ENCODE measurements at places on chromosomes 11 and 22.

DNA sequence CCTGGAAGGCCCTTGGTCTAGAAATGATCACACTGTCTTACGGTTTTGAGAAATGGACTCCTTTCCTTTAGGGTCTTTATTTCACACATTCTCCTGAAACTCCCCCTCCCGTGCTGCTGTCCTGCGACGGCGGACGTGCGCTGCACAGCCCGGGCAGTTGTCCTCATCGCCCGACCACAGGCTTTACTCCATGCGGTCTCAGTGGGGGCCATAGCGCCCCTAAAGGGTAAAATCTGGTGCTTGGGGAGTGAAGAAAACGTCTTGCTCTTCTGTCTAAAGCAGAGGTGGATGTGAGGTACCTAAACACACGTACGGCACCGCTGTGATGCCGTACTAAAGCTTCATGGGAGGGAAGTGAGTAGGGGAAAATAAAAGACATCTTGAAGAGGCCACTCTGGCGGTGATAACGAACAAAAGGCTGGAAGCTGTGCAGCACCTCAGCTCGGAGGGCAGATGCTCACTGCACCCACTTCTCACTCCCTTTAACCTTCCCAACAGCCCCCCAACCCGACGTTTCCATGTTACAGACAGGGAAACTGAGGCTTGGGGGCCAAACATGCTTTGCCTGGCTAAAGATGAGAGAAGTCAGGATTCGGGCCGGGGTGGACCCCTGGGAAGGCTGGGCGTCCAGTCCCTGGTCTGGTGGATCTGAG lies 22.6 kb downstream of the MPPED1 start:
- DNase-seq: no peak

DNA sequence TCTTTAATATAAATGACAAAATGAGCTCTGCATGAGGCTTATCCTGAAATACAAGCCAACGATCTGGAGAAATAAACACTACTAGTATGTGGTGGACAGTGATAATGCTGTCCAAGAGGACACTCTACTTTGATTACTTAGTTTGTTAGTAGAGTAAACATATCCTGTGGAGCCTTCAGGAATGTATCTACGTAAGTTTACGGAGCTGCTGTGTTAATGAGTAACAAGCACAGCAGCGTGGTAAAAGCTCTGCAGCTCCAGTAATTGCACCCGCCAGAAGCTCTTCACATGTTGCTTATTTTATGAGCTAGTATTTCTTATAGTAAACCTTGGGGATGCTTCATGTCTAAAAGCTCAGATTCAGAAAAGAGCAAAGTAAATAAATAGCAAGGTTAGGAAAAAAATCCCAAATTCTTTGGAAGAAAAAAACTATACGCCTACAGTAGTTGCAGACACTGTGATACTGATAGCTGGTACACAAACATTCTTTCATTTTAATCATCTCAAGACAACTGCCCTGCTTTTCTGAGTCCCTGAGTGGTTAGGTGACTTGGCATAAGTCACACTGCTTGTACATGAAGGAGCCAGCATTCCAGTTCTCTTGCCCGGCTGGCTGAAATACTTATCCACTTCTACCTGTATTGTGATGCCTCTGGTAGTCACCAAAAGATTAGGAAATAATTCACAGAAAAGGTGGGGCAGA lies 32.7 kb upstream of the CCDC34 start:
- no peak for DNase-seq

- DNase-seq: peak; percentile 32
Observed at GRCh38 chr11:74014880-74015279, 6.0 kb upstream of the UCP3 start.

GRCh38 chr22:22030493-22031182 lies 48.1 kb upstream of the TOP3B start:
- no peak for DNase-seq

DNA sequence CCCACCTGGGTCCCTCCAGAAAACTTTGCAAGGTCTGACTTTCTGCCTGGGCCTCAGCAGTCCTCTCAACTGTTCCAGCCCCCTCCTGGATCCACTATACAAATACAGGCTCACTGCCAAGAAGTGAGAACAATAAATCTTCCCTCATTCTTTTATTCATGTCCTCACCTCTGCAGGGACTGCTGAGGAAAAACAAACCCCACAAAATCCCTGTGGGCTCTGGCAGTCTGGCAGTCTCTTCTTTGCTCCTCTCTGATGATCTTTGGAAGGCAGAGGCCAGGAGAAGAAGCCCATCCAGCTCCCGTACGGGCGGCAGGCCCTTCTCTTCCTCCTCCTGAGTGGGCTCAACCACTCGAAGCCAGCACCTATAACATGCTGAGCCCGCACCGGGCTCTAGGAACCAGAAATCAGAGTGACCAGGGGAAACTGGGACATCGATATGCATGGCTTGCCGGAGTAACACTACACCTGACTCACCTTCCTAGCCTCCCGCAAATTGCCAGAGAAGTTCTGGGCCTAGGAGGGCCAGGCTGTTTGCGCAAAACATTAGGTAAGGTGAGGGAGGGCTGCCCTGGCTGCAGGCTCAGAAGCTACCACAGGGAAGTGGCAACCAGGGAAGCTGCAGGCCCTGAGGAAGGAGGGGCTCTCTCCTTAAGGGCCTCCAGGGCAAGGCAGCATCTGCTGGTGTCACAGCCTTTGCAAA lies 24.2 kb downstream of the TMPRSS5 start:
- no peak for DNase-seq

- no peak for DNase-seq
Observed at GRCh38 chr11:75428989-75429640, 3.9 kb downstream of the KLHL35 start.

DNA sequence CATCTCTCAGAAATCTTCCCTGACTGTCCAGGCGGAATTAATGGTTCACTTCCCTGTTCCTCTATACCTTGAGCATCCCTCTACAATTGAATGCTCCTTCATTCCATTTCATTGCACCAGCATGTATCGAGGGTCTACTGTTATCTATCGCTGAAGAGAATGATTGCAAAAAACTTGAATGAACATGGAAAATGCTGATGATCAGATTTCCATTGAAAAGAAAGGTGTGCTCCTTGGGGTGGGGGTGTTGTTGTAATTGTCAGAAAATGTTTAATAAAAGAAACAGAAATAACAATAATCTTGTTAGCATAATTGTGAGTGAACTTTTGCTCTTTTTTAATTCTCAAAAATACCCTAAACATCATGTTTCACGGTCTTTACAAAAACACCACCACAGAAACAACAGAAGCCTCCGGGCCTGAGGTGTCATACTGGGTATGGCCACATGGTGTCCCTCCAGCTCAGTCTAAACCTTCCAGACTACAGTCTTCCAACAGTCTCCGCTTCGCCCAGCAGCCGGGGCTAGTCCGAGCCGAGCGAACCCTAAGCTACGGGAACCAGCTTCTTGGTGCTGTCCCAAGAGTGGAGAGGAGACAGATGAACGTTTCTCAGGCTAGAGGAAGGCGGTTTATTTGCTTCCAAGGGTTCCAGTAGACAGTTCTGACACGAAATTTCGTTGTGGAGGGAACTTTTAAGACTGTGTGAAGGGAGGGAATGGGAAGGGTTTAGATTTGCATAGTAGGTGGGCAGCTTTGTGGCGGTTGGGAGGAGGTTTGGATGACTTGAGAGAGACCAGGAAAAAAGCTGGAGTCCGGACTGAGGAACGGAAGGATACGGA lies 75.8 kb upstream of the ZBED5 start:
- peak; percentile 82 for DNase-seq

DNA sequence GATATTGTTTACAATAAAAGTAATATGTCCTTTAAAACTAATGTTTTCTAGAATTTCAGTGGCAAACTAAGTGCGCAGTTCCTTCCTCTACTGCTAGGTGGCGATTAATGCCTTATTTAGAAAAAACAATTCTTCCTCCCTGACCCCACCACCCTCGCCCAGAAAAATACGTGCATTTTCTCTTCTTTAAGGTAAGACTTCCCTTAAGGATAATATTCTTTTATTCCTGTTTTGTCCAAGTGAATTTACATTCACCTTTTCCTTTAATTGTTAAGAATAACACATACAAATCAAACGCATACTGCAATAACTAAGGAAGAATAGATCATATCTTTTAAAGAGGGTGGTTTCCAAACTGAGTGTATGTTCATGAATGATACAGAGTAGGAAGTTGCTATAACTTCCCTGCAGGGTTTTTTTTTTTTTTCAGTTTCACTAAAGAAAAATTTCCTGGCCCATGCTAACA lies 17.0 kb upstream of the PSMA1 start:
- DNase-seq: peak; percentile 56

DNA sequence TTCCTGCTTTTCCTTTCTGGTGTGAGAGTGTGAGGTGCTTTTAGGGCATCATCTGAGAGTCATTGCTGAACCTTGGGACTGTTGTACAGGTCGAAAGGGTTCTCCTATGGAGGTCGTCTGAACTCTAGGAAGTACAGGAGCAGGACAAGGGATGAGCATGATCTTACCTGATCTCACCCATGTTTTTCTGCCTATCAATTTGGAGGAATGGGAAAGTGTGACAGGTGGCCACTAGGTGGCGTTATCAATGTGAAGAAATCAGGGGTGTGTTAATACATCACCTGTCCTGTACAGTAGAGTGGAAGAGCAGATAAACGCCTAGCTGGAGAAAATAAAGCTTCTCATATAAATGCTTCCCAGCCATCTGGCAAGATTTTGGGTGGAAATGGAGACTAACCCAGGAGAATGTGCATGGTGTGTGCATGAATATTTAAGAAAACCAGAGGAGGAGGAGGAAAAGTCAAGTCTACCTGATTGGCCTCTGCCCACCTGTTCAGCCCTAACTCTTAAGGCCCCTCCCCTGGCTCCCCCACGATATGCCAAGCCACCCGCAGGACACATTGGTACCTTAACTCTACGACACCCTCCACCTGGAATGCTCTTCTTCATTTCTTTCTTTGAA lies 72.0 kb upstream of the NARS2 start:
- peak; percentile 35 for DNase-seq

- no peak for DNase-seq
Observed at GRCh38 chr11:130431331-130431773, 2.9 kb upstream of the ADAMTS8 start.

DNA sequence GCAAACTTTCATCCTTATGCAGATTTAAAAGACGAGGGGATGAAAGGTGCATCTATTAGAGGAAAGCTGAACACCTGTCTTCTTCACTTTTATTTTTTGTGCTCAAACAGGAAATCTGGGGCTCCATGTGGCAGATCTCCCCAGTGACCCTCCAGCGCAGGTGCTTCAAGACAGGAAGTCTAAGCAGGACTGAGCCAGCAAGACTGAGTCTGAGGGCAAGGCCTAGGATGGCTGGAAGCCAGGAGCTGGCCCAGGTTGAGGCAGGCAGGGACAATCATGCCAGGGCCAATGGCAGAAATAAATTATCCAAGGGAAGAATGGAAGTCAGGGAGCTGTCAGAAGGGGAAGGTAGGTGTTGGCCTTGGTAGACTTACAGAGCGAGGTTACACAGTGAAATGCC lies 101.1 kb upstream of the SPON1 start:
- DNase-seq: no peak

DNA sequence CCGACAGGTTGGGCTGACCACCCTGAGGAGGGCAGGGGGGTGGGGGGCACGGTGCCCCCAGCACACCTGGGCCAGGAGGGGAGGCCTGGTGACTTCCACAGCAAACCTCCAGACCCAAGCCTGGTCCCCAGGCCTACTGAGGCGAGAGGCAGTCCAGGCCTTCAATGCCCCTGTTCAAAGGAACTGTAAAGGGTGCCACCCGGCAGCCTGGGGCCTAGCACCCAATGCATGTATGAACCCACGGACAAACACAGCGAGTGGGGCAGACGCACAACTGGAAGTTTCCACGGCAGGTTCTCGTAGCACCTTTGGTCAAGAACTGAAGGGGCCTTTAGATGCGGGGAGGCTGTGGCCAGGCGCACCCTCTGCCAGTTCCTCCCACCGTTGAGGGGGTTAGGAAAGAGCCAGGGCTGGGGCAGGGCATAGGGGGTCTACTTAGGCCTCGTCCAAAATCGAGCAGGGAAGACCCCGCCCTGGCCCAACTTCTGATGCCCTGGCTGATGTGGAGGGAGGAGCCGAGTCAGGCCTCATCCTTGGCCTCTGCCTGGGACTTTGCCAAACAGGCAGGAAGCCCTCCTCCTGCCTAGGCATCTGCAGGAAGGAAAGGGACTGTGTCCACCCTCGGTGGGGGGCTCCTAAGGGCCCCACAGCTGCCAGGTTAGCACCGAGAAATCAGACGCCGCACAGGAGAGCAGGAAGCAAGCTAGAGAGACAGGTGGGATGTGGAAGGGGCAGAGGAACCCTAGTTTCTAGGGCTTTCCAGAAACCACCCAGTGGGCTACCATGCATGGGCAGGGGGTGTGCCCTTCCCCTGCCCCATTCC lies 6.6 kb downstream of the CBX6 start:
- no peak for DNase-seq

DNA sequence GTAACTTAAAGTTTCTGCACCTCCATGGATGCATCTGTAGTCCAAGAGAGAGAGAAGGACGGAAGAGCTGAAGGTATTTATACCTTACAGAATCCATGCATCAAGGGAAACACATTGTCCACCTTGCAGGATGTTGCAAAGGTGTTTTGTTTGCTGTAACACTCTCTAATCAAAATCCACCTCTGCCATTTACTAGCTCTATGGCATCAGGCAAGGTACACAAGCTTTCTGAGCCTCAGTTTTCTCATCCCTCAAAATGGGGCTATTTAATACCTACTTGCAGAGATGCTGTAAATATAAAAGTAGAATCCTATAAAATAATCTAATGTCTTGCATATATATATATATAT lies 21.6 kb upstream of the SPON1 start:
- no peak for DNase-seq

GRCh38 chr11:66677599-66678375 lies at the start of gene RBM4B:
Gene RBM4B, minus strand, starts transcription at chr11:66677887. Its CDS starts 808 bp downstream, at chr11:66677079.
- peak; percentile 95 for DNase-seq

DNA sequence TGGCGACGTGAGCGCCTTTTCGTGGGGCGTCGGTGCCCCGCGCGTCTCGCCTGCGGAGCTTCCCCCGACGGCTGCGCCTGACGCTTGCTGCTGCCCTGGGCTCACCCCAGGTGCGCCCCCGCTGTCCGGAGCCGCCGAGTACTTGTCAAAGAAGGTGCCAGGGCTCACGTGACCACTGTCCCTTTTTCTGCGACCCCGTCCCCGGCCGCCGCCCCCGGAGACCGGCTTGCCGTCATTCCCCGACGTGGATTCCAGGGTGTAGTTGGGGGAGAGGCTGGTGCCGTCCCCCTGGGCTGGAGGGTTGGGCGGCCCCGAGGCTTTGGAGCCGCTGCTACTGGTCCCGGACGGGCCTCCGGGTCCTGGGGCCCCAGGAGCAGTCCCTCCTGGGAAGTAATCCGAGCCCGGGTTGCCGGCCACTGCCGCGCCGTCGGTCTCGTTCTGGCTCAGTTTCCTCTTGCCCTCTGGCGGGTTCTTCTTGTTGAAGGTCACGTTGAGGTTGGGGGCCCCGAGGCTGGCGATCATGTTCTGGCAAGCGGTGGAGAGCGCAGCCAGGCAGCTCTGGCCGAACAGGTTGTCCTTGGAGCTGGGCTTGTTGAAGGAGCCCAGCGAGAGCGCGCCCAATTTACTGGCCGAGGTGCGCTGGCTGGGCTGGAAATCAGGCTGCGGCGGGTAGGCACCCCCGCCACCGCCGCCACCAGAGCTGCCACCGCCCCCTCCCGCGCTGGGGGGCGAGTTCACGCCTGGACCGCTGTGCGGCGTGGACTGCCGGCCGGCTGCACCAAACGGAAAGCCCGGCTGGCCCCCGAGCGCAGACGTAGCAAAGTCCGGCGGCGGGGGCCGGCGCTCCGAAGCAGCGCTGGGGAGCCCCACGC lies 3.8 kb downstream of the MN1 start:
- DNase-seq: no peak
